Ascending aorta (tissue), 2 donors: ENCODE measurements at places on chromosomes 7 and 10. TPM values are rescaled to one million over a fixed set of nuclear protein-coding genes. Genes with fewer than 3 reads are reported as not detected.
A peak's percentile ranks its signal among the peaks of the same experiment; 100 is the strongest.

The PPP1R9A gene
- 0.85 TPM for total RNA-seq

- DNase-seq, result no peak
- peaks cover 57% of the 10 kb centered on the region for H3K36me3 ChIP-seq
- H3K4me3 ChIP-seq, result peak overlapping the region; percentile 23
- no peak overlapping the region for H3K27ac ChIP-seq
Observed at GRCh38 chr10:38118072-38118807, 24.1 kb downstream of the ZNF37A start.

The KCNK18 gene
- not detected for total RNA-seq

GRCh38 chr10:49579621-49580020 lies 30.5 kb upstream of the SLC18A3 start:
- no peak for DNase-seq
- H3K27ac ChIP-seq, result peak overlapping the region; percentile 62
- H3K36me3 ChIP-seq, result no peaks in the 10 kb centered on the region

DNA sequence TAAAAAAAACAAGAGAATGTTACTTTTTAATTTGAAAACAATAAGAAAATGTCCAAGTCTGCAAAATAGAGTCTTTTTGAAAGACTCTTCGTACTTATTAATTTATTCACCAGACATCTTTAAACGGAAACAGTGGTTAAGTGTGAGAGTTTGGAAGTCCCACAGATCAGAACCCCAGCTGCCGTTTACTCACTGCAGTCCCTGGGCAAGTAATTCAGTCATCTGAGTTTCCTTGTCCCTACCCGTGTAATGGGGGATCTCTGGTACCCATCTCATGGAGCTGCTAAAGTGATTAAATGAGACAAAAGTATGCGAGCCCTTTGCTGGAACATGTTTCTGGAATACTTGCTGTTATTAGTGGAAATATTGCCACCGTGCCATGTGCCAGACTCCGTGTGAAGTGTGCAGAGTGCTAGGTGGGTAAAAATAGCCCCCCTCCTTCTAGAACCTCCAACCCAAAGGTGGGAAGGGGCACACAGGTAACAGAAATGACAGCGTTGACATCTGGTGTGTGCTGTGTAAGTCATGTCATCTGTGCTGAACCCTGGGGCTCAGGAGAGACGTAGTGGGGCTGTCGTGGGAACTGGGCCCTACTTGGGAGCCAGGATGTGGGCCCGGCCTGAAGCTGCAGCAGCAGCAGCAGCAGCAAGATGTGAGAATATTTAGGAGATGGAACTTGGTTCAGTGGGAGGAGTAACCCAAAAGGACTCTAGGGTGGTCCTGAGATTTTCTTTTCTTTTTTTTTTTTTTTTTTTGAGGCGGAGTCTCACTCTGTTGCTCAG lies 140.5 kb downstream of the CUX1 start:
- peaks cover 17% of the 10 kb centered on the region for H3K4me1 ChIP-seq
- H3K36me3 ChIP-seq, result no peaks in the 10 kb centered on the region
- DNase-seq, result no peak

- DNase-seq, result no peak
- H3K4me3 ChIP-seq, result no peak overlapping the region
- H3K36me3 ChIP-seq, result peaks cover 18% of the 10 kb centered on the region
- no peaks in the 10 kb centered on the region for H3K27me3 ChIP-seq
- H3K27ac ChIP-seq, result no peak overlapping the region
Observed at GRCh38 chr7:47347816-47348385, 234.0 kb downstream of the TNS3 start.

- no peak overlapping the region for H3K4me3 ChIP-seq
- peaks cover 52% of the 10 kb centered on the region for H3K4me1 ChIP-seq
- no peak for DNase-seq
- H3K27ac ChIP-seq, result peak overlapping the region; percentile 92
- no peaks in the 10 kb centered on the region for H3K36me3 ChIP-seq
Observed at GRCh38 chr10:69734797-69735468, 66.8 kb upstream of the COL13A1 start.

DNA sequence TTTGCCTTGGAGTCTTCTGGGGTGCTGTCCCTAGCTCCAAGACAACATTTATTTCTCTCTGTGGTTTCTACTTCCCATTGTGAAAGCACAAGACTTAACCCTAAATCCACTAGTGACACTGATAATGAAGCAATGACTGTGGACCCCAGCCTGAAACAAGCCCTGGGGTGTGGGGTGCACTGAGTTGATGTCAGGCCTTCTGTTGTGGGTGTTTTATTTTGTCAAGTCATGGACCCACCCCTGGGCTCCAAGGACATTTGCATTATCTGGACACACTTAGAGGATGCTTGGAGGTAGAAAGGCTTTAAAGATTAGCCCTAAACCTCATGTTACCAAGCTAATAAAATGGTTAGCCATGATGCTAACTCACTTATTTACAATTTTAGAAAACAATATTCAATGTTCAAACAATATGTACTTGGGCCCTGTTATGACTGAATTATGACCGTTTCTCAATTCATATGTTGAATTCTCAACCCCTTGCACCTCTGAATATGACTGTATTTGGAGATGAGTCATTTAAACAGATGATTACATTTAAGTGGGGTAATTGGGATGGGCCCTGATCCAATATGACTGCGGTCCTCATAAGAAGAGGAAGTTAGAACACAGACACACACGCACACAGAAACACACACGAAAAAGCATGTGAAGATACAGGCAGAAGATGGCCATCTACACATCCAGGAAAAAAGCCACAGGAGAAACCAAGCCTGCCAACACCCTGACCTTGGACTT lies 137.2 kb upstream of the IGFBP3 start:
- H3K4me1 ChIP-seq, result no peaks in the 10 kb centered on the region
- H3K4me3 ChIP-seq, result no peak overlapping the region

GRCh38 chr7:75639071-75639885 lies 99.5 kb downstream of the HIP1 start:
- H3K4me1 ChIP-seq, result peaks cover 27% of the 10 kb centered on the region
- no peak for DNase-seq
- no peaks in the 10 kb centered on the region for H3K27me3 ChIP-seq
- peak overlapping the region; percentile 75 for H3K4me3 ChIP-seq
- H3K27ac ChIP-seq, result peak overlapping the region; percentile 81
- H3K36me3 ChIP-seq, result no peaks in the 10 kb centered on the region

DNA sequence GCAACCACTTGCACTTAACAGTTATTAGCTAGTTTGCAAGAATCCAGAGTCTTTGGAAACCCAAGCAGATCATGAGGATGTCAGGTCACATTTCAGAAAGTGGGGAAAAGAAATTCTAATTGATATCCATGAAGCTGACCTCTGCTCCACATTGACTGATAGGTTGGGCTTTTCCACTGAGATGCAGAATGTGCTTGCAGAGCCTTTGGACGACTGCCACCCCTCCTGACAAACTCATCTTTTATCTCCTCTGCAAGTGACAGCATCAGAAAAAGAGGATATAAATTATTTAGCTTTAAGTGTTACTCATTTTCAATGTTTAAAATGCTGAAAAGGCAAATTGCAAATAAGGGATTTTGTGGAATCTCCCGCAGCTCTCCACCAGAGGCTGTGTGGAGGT lies 75.3 kb downstream of the C10orf90 start:
- no peak for DNase-seq
- no peaks in the 10 kb centered on the region for H3K27me3 ChIP-seq
- H3K36me3 ChIP-seq, result no peaks in the 10 kb centered on the region
- no peaks in the 10 kb centered on the region for H3K4me1 ChIP-seq
- H3K27ac ChIP-seq, result no peak overlapping the region

GRCh38 chr10:27834476-27834875 lies 88.9 kb upstream of the MKX start:
- no peak overlapping the region for H3K27ac ChIP-seq
- H3K27me3 ChIP-seq, result no peaks in the 10 kb centered on the region
- H3K4me3 ChIP-seq, result no peak overlapping the region

GRCh38 chr7:2799253-2799652 lies 44.9 kb downstream of the GNA12 start:
- H3K27me3 ChIP-seq, result no peaks in the 10 kb centered on the region
- DNase-seq, result no peak
- H3K27ac ChIP-seq, result no peak overlapping the region

DNA sequence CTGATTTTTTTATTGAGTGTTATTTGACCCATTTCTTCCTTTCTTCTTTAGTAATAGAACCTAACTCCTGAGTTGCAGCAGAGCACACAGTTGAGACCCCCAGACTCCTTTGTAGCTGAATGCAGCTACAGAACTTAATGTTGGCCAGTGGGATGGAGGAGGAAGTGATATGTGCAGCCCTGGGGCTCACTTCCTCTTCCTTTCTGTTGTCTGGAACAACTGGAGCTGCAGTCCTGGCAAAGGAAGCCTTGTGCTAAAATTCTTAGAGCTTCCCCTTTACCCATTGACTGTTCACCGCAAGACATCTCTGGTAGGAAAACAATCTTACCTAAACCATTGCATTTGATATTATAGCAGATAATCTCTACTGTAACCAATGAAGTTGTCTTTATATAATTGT lies 86.6 kb downstream of the ITGB8 start:
- H3K27ac ChIP-seq, result no peak overlapping the region
- no peak for DNase-seq
- no peak overlapping the region for H3K4me3 ChIP-seq
- H3K36me3 ChIP-seq, result no peaks in the 10 kb centered on the region
- no peaks in the 10 kb centered on the region for H3K4me1 ChIP-seq
- no peaks in the 10 kb centered on the region for H3K27me3 ChIP-seq

DNA sequence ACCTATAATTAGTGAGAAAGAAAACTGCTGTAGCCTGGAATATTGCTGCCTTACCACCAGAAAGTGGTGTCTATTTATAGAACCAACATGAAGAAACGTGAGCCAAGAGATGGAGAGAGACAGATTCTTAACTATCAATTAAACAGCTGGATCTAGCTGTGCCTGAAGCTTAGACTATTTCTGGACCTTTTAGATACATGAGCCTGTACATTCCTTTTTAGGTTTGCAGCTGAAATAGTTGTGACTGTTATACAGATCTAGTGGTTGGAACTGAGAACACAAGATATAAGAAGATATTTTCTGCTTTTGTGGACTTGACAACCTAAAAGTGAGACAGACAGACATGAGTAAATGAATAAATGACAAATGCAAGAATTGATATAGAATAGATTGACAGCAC lies 73.4 kb downstream of the CDK14 start:
- H3K27me3 ChIP-seq, result no peaks in the 10 kb centered on the region
- no peaks in the 10 kb centered on the region for H3K4me1 ChIP-seq
- H3K36me3 ChIP-seq, result no peaks in the 10 kb centered on the region
- H3K4me3 ChIP-seq, result no peak overlapping the region

DNA sequence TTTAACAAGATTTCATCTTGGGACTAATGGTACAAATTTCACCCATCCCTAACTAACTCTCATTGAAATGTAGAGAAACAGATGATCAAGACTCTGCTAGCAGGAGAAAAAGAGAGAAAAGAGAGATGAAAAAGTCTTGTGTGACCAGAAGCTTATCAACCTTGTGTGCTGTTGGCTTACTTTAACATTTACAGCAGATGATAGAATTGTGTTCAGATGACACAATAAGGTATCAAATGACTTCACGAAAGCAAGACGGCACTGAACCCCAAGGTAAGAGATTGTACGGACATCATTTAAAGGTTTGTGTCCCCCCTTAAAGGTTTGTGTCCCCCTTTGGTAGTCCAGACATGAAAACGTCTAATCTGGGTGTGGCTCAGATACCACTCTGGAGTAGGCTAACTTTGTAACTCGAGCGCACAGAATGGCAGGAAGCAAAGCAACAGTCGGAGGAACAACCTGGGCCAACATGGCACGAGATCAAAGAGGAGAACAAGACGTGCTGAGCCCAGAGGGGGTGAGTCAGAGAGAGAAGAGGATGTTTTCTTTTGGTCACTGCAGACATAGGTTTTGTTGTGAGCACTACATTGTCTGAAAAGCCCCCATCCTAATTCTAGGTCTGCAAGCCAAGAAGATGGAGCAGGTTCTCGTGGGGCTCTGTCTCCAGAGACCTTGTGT lies 10.4 kb upstream of the LMBR1 start:
- no peak overlapping the region for H3K4me3 ChIP-seq
- no peak for DNase-seq
- no peaks in the 10 kb centered on the region for H3K27me3 ChIP-seq
- no peaks in the 10 kb centered on the region for H3K36me3 ChIP-seq

The GPR26 gene
- total RNA-seq, result not detected

The PKD1L1 gene
- 1.1 TPM for total RNA-seq

GRCh38 chr10:34817586-34817985 lies 2.5 kb upstream of the PARD3 start:
- H3K4me1 ChIP-seq, result peaks cover 10% of the 10 kb centered on the region
- no peak overlapping the region for H3K4me3 ChIP-seq
- no peaks in the 10 kb centered on the region for H3K27me3 ChIP-seq
- DNase-seq, result peak; percentile 24
- no peak overlapping the region for H3K27ac ChIP-seq

GRCh38 chr10:66925896-66926715 lies at the start of gene LRRTM3:
Gene LRRTM3, plus strand, starts transcription at chr10:66926036.
- H3K4me1 ChIP-seq, result no peaks in the 10 kb centered on the region
- no peak within 1 kb of the TSS for H3K4me3 ChIP-seq
- DNase-seq, result no peak
- no peak within 1 kb of the TSS for H3K27ac ChIP-seq

DNA sequence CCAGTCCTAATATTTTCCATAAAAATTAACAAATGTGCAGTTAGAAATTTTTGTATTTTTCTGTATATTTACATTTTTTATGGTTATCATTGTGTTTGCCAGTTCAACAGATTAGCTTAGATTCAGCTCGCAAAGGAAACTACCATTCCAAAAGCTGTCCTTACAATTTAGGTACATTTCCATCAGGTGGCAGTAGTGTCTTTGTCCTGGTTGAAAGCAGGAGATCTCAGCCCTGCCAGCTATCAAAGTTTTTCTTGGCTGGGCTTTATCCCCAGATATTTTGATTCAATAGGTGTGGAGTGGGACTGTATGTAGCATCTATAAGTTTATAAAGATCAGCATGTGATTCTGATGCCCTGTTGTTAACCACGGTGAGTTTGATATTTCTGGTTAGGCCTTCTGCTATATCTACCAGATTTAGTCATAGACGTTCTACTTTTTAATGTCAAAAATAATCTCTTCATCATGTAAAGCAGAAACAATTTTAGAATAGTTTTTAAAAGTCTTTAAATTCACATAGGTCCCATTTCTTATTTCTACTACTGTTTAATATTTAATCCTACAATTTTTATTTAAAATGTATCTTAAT lies 15.5 kb upstream of the ICA1 start:
- no peaks in the 10 kb centered on the region for H3K4me1 ChIP-seq
- no peak overlapping the region for H3K4me3 ChIP-seq
- DNase-seq, result no peak
- no peaks in the 10 kb centered on the region for H3K27me3 ChIP-seq
- H3K36me3 ChIP-seq, result no peaks in the 10 kb centered on the region

DNA sequence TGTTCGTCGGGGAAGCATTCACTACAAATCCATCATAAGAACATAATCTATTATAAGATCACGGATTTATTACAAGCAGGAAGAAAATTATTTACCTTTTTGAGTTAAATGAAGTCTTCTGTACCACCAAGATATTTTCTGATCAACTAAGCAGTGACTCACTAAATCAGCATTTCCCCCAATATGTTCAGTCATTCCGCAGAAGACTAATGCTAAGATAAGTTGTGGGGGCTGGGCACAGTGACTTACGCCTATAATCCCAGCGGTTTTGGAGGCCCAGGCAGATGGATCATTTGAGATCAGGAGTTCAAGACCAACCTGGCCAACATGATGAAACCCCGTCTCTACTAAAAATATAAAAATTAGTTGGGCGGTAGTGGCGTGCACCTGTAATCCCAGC lies 144.2 kb upstream of the EGR2 start:
- no peak overlapping the region for H3K4me3 ChIP-seq
- no peaks in the 10 kb centered on the region for H3K36me3 ChIP-seq
- no peak for DNase-seq
- H3K27ac ChIP-seq, result no peak overlapping the region
